ENCODE measurements at places on chromosomes 4 and X. TPM values are rescaled to one million over a fixed set of nuclear protein-coding genes. Genes with fewer than 3 reads are reported as not detected.

The NMU gene
- not detected for polyA plus RNA-seq

The PNMA3 gene
- polyA plus RNA-seq, result not detected

The VSIG4 gene
- 20.6 TPM for polyA plus RNA-seq

The LNX1 gene
- 3.1 TPM for polyA plus RNA-seq

The CT45A10 gene
- polyA plus RNA-seq, result not detected

The COX7B2 gene
- not detected for polyA plus RNA-seq

The RHOXF2B gene
- not detected for polyA plus RNA-seq

The CFAP97 gene
- 24.0 TPM for polyA plus RNA-seq

The EDA2R gene
- polyA plus RNA-seq, result 7.2 TPM

The FRAS1 gene
- 0.08 TPM for polyA plus RNA-seq

The MBTPS2 gene
- 3.4 TPM for polyA plus RNA-seq

The STS gene
- 4.1 TPM for polyA plus RNA-seq

The GSX2 gene
- polyA plus RNA-seq, result not detected

The DCLK2 gene
- 2.4 TPM for polyA plus RNA-seq

The DMD gene
- polyA plus RNA-seq, result 47.8 TPM

The UCP1 gene
- polyA plus RNA-seq, result not detected

The SLC49A3 gene
- 22.9 TPM for polyA plus RNA-seq

Measured in aorta (tissue), 5 donors.